ENCODE measurements at places on chromosomes 1 and 21. TPM values are rescaled to one million over a fixed set of nuclear protein-coding genes. Genes with fewer than 3 reads are reported as not detected.

Gene LAMC2
- 2.3 TPM for total RNA-seq

Gene ZNF648
- not detected for total RNA-seq

Gene PFKFB2
- 1.3 TPM for total RNA-seq

Gene NUP210L
- under 0.01 TPM for total RNA-seq

Gene HSPA6
- 0.33 TPM for total RNA-seq

Gene NUDC
- total RNA-seq: 33.3 TPM

Gene C1orf159
- 12.4 TPM for total RNA-seq

Gene E2F2
- 2.6 TPM for total RNA-seq

Gene SPRR5
- not detected for total RNA-seq

Gene TNFSF4
- 11.8 TPM for total RNA-seq

Gene ELAPOR1
- 0.86 TPM for total RNA-seq

Gene OR6N1
- total RNA-seq: not detected

Gene SLC37A1
- 13.7 TPM for total RNA-seq

Gene CD48
- total RNA-seq: not detected

Gene PADI2
- total RNA-seq: not detected

Gene S100A9
- total RNA-seq: not detected

Gene IGSF3
- 0.76 TPM for total RNA-seq

Gene DMRTB1
- total RNA-seq: not detected

Gene LCE1E
- not detected for total RNA-seq

Gene TNFAIP8L2
- total RNA-seq: not detected

Gene USP24
- 40.8 TPM for total RNA-seq

Gene REN
- total RNA-seq: 0.33 TPM

Gene DMBX1
- total RNA-seq: not detected

Gene SH2D1B
- total RNA-seq: not detected

Gene VCAM1
- 15.0 TPM for total RNA-seq

Gene KAZN
- total RNA-seq: 5.4 TPM

Gene NVL
- 18.9 TPM for total RNA-seq

Gene ADORA3
- under 0.01 TPM for total RNA-seq

Gene KRTAP11-1
- not detected for total RNA-seq

Gene S100A7
- total RNA-seq: not detected
